ENCODE measurements at places on chromosomes 1 and 21. TPM values are rescaled to one million over a fixed set of nuclear protein-coding genes. Genes with fewer than 3 reads are reported as not detected.
A peak's percentile ranks its signal among the peaks of the same experiment; 100 is the strongest.

Gene LCE2B
- total RNA-seq: not detected

Gene LMO4
- 37.9 TPM for total RNA-seq

GRCh38 chr1:213464786-213465460, 413.9 kb downstream of the RPS6KC1 start:
- no peaks in the 10 kb centered on the region for H3K36me3 ChIP-seq
- H3K4me1 ChIP-seq: no peaks in the 10 kb centered on the region
- no peak for DNase-seq
- no peak overlapping the region for H3K27ac ChIP-seq
- H3K4me3 ChIP-seq: no peak overlapping the region
- H3K27me3 ChIP-seq: no peaks in the 10 kb centered on the region

GRCh38 chr1:65044411-65044810, 78.1 kb upstream of the JAK1 start:
- H3K36me3 ChIP-seq: no peaks in the 10 kb centered on the region
- H3K27me3 ChIP-seq: no peaks in the 10 kb centered on the region
- H3K4me3 ChIP-seq: no peak overlapping the region
- no peak for DNase-seq
- H3K4me1 ChIP-seq: peaks cover 46% of the 10 kb centered on the region
- H3K27ac ChIP-seq: no peak overlapping the region

Gene TEKT2
- total RNA-seq: not detected

Gene MEX3A
- total RNA-seq: not detected

Gene NOS1AP
- total RNA-seq: 0.40 TPM

GRCh38 chr1:184387476-184388318, 868 bp downstream of the C1orf21 start:
- no peaks in the 10 kb centered on the region for H3K27me3 ChIP-seq
- peaks cover 35% of the 10 kb centered on the region for H3K4me1 ChIP-seq
- H3K4me3 ChIP-seq: peak overlapping the region; percentile 96
- DNase-seq: no peak
- no peaks in the 10 kb centered on the region for H3K36me3 ChIP-seq

DNA sequence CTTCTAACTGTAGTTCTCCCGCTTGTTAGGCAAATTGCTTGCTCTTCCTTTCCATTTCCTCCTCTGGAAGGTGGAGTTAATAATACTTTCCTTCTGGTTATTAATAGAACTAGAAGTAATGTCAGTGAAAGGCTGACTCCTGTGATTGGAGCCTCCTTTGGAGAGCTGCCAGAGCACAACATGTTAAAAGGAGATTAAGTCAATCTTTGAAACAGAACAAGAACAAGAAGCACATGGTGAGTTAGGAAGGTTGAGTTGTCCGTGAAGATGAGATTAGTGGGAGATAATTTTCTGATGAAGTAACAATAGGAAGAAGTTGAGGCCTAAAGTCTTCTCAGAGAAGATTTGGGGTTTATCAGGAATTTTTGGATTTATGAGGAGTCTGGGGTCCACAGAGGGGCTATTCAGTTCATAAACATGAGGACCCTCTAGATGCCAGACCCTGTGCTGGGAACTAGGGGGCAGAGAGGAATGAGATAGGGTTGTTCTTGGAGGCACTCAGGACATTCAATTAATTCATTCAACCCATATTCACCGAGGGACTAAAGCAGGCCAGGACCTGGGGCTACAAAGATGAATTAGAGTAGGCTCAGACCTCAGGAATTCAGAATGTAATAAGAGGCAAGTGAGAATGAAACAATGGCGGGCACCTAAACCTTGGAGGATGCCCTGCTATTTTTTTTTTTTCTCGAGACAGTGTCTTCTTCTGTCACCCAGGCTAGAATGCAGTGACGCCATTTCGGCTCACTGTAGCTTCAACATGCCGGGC, 40.7 kb upstream of the DHCR24 start:
- peaks cover 67% of the 10 kb centered on the region for H3K4me1 ChIP-seq
- H3K36me3 ChIP-seq: no peaks in the 10 kb centered on the region
- H3K4me3 ChIP-seq: no peak overlapping the region

DNA sequence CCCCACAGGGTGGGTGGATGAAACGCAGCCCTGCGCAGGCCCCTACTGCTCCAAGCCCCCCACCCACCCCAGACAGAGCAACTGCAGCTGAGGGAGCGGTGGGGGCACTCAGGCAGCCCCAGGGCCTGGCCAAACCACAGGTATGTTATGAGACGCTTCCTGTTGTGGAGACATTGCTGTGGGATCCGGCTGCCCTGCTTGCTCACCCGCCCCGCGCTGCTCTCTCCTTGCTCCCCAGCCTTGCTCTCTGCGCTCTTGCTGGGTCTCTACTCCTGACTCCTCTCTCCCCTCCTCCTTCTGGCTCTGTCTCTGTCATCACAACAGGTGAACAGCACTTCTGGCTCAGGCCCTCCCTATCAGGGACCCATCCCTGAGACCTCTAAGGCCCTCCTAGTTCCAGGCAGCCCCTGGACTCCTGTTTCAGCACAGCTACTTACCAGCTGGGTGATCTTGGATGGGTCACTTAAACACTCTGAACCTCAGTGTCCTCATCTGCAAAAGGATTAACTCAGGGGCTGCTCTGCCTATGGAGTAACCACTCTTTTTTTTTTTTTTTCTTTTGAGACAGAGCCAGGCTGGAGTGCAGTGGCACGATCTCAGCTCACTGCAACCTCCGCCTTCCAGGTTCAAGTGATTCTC, 15.9 kb downstream of the COL8A2 start:
- H3K36me3 ChIP-seq: no peaks in the 10 kb centered on the region
- no peak overlapping the region for H3K4me3 ChIP-seq
- H3K4me1 ChIP-seq: no peaks in the 10 kb centered on the region
- H3K27ac ChIP-seq: no peak overlapping the region

Gene FLG2
- total RNA-seq: not detected

Gene KRTAP11-1
- not detected for total RNA-seq
